ENCODE measurements at places on chromosomes 13 and 19.

GRCh38 chr19:15540435-15540834 lies 32.1 kb downstream of the CYP4F22 start:
- no peak for DNase-seq

DNA sequence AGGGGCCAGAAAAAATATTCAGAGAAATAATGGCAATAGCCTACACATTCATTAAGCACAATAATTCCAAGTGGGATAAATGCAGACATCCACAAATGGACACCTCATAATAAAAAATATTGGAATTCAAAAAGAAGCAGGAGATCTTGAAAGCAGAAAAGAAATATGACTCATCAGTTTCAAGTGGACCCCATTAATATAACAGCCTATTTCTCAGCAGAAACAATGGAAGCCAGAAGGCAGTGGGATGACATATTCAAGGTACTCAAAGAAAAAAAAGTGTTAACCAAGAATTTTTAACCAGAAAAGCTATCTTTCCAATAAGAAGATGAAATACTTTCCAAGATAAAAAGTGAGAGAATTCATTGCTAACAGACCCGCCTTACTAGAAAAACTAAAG lies 48.4 kb upstream of the CYP2A13 start:
- no peak for DNase-seq

DNA sequence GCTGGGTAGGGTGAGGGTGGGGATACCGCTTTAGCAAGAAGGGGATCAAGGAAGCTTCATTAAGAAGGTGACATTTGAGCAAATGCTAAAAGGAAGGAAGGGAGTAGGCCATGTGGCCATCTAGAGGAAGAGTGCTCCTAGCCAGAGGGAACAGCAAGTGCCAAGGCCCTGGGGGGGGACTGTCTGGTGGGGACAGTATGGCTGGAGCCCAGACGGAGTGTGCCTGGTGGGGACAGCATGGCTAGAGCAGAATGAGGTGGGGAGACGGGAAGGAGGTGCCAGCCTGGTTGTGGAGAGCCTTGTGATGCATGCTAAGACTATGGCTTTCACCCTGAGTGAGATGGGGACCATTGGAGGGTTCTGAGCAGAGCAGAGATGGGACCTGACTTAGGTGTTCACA lies 2.1 kb upstream of the TGFB1 start:
- no peak for DNase-seq

DNA sequence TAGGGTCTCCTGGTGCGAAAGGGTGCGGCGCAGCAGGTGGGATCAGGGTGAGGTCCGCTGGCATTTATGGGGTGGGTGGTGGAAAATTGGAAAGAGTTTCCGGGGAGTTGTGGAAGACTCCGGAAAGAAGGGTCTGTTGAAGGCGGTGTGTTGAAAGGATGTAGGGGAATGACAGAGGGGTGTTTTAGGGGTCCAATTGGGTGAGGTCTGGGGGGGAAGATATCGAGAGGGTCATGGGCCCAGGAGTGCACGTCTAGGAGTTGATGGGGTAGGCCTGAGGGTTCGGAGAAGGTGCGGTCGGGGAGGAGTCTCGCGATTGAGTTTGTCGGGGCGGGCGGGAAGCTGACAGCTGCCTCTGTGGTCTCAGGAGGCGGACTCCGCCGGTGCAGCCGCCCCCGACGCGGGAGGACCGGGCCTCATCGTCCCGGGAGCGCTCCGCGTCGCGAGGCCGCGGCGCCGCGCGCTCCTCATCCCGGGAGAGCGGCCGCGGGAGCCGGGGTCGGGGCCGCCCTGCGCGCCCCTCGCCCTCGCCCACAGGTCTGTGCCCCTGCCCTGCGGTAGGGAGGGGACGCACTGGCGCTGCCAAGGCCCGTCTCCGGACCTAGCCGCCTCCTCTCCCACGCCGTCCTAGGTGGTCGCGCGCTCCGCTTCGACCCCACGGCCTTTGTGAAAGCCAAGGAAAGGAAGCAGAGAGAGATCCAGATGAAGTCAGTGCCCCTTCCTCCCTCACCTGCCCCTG lies 7.0 kb downstream of the PGLYRP1 start:
- no peak for DNase-seq

GRCh38 chr19:2015608-2015950 lies at the start of gene BTBD2:
Gene BTBD2, minus strand, starts transcription at chr19:2015714. Its CDS starts 11 bp downstream, at chr19:2015703.
- DNase-seq = peak; percentile 42

DNA sequence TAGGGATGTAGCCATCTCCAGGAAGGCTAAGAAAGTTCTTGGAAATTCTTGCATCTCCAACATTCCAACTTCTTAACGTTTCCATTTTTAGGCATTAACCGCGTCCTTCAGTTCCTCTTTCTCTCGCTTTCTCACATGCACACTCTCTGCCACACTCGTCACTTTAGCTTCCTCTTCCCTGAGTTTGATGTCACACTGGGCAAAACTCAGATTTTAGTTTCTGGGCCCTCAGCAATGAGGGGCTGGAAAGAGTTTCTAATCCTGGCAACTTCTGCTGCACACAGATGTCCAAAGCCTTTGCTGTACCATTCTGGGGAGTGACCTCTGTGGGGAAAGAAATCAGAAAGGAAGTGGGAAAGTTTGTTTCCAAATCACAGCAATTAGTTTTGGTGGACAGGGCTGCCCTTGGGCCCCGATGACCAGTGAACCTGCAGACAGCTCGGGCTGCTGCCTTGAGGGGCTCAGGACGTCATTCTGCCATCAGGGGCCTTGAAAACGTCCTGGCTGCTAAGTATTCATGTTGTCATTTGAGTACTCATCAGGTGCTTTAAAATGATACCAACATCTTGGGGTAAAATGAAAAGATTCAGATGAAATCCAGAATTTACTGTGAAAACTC lies 89.3 kb downstream of the KL start:
- DNase-seq = no peak

GRCh38 chr13:33994198-33994597 lies 176.2 kb downstream of the RFC3 start:
- DNase-seq = no peak
